ENCODE measurements at places on chromosomes 4 and X.

DNA sequence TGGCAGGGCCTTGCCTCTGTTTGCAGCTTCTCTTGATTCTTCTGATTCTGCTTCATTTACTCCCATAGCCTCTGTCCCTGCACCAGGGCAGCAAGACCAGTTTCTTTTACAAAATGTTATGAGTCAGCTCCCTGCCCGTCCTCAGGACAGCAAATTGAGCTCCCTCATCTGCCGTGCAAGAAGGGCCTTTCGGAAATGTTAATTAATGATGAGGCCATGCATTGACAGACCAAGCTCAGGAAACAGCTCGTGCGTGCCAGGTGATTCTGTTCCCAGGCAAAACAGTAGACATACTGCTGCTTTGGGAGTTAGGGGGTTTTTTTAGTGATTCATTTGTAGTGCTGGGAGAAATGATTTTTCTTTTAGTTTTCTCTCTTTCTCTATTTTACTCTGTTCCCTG lies 231.7 kb downstream of the FBXW7 start:
- no peak for DNase-seq

- DNase-seq = no peak
These were observed 66.2 kb upstream of the GRID2 start for GRCh38 chr4:92237559-92237958.

GRCh38 chr4:37872310-37872988 lies 18.4 kb upstream of the TBC1D1 start:
- no peak for DNase-seq

GRCh38 chrX:125322431-125322830 lies 2.8 kb downstream of the TEX13C start:
- no peak for DNase-seq

DNA sequence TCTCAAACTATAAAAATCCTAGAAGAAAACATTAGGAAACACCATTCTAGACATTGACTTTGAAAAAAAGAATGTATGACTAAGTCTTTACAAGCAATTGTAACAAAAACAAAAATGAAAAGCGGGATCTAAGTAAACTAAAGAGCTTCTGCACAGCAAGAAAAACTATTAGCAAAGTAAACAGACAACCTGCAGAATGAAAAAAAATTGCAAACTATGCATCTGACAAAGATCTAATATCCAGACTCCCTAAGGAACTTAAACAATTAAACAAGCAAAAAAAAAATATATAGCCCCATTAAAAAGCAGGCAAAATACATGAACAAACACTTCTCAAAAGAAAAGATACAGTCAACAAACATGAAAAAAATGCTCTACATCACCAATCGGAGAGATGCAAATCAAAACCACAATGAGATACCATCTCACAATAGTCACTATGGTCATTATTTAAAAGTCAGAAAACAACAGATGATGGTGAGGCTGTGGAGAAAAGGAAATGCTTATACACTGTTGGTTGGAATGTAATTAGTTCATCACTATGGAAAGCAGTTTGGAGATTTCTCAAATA lies 168.1 kb downstream of the EPHA5 start:
- no peak for DNase-seq

GRCh38 chrX:67105758-67106116 lies 438.1 kb upstream of the AR start:
- no peak for DNase-seq

- DNase-seq = no peak
These were observed 116.4 kb downstream of the RAP1GDS1 start for GRCh38 chr4:98377559-98377958.

GRCh38 chr4:15368856-15369255 lies 59.0 kb upstream of the C1QTNF7 start:
- DNase-seq = no peak

GRCh38 chr4:177239878-177240277 lies 69.8 kb upstream of the NEIL3 start:
- DNase-seq = no peak

- DNase-seq = peak; percentile 31
These were observed 135.3 kb upstream of the MID1 start for GRCh38 chrX:10755439-10756334.

DNA sequence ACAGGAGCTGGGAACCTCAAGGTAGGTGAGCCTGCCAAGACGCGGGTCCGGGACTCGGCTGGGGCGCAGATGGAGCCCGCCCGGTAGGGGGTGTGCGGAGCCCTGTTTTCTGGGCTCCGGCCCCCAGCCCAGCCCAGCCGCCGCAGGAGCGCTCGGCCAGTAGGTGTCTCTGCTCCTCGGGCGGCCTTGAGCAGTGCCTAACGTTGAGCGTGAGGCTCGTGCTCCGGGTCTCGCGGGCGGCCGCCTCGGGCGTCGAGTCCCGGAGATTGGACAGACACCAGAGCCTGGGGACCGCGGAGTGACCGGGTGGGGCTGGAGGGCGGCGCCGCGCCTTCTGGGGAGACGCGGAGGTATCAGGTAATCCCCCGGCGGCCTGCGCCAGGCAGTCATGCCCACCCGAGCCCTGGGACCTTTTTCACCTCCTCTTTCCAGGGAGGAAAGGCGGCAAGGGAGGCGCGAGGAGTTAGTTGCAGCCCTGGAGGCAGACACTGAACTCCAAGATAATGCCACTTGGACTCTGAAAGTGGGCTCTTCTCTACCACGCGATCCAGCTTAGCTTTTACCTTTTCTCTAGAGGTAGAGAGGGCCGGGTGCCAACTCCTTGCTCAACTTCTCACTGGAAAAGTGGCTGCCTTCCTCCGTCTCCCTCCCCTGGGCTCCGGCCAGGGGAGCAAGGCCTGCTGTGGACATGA lies 14.5 kb upstream of the FGG start:
- DNase-seq = peak; percentile 87

- DNase-seq = no peak
These were observed 179.5 kb downstream of the CEP135 start for GRCh38 chr4:56128213-56128612.

DNA sequence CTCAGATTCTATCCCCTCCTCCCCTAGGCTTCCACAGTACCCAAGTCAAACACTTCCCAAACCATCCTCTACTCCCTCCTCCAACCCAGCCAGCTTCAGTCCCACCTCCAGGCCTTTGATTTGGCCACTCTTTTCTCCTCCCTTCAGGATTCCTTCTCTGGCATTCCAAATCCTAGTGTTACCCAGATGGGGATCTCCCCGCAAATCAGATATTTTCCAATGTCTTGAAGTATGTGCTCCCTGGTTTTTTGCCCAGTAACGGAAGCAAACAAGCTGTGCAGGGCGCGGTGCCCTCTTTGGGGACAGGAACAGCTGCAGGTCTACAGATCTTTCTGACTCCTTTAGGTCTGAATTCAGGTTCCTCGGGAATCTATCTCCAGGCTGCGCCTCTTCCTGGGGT lies 2.2 kb upstream of the SYN1 start:
- DNase-seq = no peak

- no peak for DNase-seq
These were observed 163.0 kb upstream of the NAP1L5 start for GRCh38 chr4:88860586-88860985.

DNA sequence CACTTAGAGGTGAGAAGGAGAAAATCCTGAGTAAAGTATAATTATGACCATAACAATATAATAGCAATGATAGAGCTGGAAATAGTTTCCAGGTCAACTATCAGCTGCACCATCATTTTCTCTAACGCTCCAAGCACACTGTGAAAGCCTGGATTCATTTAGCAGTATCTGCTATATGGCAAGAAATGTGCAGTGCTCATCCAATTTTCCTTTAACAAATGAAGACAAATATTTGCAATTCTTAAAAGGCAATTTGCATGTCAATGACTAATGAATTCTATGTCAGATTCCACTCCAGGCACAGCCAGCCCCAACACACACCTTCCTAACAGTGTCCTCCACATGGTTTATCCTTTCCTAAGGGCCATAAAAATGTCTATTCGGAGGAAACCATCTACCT lies 12.7 kb downstream of the PRSS12 start:
- DNase-seq = no peak

DNA sequence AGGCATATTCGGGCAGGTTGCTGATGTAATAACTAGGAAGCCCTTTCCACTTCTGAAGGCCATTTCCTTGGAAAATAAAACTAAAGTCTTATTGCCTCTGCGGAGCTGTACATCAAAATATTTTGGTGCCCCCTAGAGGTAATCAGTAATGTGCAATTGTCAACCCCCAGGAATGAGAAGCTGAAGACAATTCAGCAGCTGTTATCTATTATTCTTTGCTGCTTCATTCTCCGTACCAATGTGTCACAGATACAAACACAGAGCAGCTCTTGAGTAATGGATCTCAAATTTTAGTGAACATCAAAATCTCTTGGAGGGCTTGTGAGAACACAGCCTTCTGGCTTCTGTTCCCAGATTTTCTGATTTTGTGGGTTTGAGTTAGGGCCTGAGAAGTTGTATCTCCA lies 3.5 kb upstream of the SLIT2 start:
- peak; percentile 17 for DNase-seq

DNA sequence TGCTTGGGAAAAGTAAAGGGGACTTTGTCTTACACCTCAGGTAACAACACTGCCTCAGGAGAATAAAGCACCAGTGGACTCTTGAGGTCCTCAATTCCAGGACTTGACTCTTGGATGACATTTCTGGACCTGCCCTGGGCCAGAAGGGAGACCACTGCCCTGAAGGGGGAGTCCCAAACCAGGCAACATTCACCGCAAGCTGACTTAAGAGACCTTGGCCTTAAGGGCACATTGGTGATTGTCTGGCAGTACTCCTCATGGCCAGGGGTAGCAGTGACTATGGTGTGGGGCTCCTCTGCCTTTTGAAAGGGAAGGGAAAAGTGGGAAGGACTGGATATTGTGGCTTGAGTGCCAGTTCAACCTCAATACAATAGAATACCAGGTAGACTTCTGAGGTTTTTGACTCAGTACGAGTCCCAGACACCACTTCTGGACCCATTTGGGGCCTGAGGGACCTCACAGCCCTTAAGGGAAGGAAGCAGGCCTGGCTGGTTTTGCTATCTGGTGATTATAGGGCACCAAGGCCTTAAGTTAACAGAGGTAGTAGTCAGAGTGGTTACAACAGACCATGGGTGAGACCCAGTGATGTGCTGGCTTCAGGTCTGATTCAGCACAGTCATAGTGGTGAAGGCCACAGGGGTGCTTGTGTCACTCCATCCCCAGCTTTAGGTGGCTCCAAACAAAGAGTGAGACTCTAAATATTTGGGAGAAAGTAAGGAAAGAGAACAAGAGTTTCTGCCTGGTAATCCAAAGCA lies 121.2 kb upstream of the TET2 start:
- no peak for DNase-seq
